SIG-M5 (cell line): ENCODE measurements at places on chromosomes 12 and 14.
A peak's percentile ranks its signal among the peaks of the same experiment; 100 is the strongest.

DNA sequence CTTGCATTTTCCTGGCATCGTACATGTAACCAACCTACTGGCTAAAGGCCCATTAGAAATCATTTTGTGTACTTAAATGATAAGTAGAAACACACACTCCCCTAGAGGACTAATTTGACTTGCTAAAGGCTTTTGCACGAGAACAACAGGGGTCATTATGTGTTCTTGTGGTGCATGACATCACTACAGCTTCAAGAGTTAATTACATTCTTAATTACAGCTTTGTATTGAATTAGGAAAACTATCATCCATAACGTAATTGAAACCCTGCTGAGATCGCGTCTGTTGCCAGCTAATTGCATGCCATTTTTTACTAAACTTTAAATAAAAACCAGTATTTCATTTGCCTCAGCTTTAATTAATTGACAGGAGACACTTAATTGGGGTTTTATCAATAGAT, 51.4 kb downstream of the TMEM132C start:
- DNase-seq: no peak

- DNase-seq: no peak
Measured at GRCh38 chr12:26277506-26278246, 82.3 kb downstream of the SSPN start.

GRCh38 chr12:28961948-28962384, 187.1 kb upstream of the FAR2 start:
- no peak for DNase-seq

- DNase-seq: no peak
Measured at GRCh38 chr12:95630496-95630895, 79.2 kb upstream of the USP44 start.

DNA sequence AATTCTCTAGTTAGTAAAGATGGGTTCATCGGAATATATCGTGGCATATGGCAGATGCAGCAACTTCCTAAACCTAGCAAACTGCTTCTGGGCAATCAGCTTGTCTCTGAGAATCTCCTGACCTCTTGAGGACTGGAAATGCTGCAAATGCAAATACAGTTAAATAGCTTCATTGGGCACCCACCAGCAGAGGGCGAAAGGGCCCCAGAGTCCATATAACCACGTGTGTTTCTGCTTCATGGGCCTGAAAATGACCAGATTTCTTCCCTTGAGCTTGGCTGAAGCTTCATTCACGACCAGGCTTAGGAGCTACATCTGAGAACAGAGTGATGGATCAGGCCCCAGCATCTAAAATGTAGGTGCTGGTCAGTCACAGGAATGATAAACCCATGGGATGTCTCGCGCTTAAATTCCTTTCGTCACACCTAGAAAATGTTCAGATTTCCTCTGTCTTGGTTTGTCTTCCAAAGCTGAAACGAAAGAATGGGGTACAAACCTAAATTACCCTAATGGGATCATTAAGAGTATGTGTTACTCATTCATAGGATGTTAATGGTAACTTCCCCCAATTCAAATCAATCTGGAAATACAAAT, 1482.5 kb upstream of the TMEM132C start:
- DNase-seq: no peak

DNA sequence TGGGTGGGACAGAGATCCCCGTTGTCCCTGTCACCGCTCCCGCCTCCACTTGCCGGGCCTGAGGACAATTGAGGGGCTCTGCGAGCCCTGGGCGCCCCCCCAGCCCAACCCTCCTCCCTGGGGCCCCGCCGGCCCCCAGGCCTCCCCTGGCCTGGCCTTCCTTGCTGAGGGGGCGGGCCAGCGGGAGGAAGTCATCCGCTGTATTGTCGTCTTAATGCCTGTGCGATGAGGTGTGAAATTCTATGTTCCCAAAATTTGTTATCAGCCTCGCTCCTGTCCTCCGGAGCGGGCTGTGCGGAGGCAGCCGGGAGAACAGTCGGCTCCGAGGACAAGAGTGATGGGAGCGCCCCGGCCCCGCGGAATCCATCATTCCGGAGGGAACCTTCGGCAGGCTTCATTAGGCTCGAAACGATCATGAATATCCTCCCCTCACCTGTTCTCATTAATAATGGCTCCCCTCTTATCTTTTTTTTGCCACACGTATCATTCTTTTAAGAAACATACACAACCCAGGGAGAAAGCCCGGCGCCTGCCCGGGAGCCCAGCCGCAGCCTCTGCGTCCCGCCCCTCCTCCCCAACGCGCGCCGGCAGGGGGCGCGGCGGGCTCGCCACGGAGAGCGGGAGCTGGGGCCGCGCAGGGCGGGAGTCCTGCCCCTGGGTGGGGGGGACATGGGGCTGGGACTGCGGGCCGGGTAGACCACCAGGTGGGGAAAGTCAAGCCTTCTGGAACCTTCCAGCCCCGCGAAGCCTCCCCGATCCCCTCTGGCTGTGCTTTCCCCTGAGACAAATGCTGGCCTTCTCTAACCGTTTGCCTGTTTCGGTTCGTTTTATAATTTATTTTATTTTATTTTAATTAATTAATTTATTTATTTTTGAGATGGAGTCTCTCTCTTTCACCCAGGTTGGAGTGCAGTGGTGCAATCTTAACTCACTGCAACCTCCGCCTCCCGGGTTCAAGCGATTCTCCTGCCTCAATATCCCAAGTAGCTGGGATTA, 17.1 kb upstream of the DLK1 start:
- no peak for DNase-seq

- DNase-seq: no peak
Measured at GRCh38 chr12:21988619-21989018, 47.4 kb upstream of the ABCC9 start.

DNA sequence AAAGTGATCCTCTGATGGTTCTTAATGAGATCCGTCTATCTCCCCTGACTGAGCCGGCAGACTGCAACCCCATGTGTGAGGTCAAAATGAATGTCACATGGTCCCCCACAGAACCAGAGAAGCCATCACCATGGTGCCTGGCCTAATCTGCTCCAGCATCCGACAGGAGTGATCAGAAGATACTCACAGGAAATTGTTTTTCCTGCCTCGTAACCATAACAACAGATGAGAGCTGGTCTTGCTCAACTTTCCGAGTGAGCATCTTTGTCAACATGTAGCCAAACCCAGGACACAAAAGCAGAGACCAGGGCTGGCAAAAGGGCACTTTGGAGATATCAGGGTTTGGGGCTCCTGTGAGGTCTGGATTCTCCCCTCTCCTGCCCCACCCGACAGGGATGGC, 72.1 kb upstream of the C14orf180 start:
- no peak for DNase-seq

GRCh38 chr12:99736760-99737269, 89.3 kb downstream of the GARIN6 start:
- DNase-seq: no peak

- no peak for DNase-seq
Measured at GRCh38 chr14:77825895-77826519, 26.1 kb downstream of the ADCK1 start.

DNA sequence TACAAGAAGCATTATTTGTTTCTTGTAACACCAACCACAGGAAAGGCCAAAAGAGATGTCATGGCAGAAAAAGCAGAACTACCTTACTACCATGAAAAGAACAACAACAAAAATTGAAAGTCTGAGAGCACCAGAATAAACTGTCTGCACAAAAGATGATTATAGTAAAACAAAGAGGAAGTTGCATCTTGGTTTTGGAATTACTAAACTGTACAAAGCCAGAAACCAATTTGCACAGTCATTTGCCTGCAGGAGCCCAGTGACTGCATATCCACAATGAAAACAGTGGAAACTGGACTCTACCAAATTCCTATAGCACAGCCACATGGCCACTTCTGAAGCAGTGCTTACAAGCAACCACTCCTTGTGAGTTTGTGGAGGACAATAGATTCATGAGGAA, 276.2 kb downstream of the SSPN start:
- peak; percentile 93 for DNase-seq

- DNase-seq: no peak
Measured at GRCh38 chr14:49766839-49767238, 1.1 kb upstream of the KLHDC2 start.

DNA sequence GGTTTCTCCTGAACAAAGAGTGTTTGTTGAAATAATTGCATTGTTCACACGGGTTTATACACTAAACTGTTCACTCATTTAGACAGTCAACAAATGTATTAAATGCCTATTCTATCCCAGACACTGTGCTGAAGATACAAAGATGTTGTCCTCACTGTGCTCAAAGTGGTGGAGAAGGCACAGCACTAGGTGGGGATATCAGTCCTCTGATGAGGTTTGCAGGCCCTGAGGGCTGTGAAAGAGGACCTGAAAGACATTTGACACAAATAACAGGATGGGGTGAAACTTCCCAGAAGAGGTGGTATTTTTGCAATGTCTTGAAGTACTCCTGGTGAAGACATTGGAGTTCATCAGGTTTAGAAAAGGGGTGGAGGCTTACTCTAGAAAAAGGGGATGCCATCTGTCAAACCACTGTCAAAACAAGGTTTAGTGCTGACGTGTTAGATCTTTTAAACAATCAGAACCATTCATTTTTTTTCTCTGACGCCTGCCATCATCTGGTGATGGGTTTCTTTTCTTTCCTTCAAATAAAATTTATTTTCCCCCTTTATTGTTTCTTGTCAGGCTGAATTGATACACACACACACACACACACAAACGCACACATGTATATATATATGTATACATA, 69.5 kb downstream of the ACSS3 start:
- DNase-seq: no peak

- DNase-seq: no peak
Measured at GRCh38 chr12:101859664-101860607, 17.4 kb upstream of the DRAM1 start.

DNA sequence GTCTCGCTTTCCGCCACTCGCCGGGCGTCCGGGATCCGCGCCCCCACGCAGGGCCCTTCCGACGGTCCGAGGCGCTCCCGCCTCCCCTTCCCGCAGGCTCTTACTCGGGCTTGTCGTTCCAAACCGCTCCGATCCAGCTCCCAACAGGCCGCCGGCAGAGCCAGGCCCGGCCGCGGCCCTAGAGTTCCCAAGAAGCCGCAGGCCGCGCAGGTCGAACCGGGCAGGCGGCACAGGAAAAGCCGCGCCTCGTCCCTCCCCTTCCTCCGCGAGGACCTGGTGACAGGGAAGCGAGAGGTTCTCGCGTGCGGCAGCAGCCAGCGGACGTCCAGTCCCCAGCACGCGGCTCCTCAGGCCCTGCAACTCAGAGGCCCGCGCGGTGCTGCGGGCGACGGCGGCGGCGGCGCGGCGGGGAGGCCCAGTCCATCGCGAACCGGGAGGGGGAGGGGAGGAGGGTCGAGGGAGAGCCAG, 272 bp downstream of the HECTD1 start:
- DNase-seq: no peak

- no peak for DNase-seq
Measured at GRCh38 chr14:99938376-99938775, 126.8 kb upstream of the EVL start.

DNA sequence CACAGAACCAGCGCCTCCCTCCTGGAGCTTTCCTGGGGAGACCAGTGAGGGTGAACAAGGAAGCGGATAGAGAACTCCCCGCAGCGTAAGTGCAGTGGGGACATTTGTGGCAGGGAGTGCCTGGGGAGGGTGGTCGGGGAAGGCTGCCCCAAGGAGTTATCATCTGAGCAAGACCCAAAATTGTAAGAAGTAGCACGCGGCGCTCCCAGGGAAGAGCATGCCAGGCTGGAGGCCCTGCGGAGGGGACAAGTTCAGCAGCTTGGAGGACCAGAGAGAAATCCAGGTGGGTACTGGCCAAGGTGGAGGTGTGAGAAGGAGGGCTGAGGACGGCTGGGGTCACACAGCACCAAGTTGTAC, 46.2 kb upstream of the RIMBP2 start:
- DNase-seq: no peak

- DNase-seq: no peak
Measured at GRCh38 chr14:102220031-102220430, 80.3 kb downstream of the WDR20 start.

DNA sequence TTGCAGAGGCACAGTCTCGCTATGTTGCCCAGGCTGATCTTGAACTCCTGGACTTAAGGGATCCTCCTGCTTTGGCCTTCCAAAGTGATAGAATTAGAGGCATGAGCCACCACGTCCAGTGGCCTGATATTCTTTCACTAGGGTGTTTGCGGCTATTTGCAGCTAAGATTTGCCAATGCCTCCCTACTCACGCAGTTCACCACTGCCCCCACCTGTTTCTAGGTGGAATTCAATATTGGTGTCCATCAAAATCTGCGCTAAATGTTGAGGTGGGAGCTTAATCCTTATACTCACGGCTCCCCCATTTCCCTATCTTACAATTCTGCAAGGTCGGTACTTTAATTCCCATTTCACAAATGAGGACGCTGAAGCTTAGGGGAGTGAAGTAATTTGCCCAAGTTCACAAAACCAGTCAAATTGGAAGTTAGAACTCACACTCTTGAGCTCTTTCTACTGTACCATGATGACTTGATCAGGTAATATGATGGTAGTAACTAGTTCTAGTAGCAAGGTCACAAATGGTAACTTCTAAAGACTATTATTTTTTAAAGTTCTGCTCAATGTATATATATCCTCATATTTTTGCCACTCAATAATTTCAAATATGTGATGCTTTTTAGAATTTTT, 22.1 kb upstream of the LRRC9 start:
- no peak for DNase-seq

- no peak for DNase-seq
Measured at GRCh38 chr12:124053851-124054250, 80.8 kb downstream of the ZNF664 start.

DNA sequence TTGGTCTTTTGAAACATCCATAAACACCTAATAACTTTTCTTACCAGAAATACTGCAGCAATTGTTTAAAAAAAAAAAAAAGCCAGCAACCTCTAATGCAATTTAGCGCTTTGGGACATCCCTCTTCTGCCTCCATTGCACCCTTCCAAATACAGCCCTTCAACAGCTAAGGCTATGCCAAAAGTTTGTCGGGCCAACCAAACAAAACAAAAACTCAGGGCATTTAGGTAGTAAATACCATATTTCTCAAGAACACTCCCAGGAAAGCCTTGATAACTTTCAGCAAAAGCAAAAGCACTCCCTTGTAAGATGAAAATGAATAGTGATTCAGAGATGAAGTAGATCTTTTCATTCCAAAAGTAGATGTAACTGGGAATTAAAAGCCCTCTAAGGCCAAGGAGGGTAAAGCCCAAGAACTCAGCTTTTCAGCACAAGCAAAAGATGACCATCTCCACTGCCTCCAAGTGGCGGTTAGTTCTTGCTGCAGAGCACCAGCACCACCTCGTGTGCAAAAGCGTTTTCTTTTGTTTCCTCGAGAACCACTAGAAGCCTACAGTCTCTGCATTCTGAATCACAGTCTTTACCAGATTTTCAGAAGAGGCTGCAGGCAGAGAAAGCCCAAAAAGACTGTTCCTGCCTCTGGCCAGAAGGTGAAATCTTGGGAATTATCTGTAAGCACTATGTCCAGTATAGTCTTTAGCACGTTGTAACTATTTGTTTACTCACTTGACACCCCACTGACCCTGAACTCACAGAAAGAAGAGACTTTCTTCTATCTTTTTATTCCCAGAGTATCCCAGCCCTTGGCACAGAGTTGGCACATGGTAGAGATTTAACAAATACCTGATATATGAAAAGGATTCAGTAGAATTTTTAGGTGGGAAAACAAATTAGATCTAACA, 53.1 kb downstream of the SIX6 start:
- DNase-seq: no peak

DNA sequence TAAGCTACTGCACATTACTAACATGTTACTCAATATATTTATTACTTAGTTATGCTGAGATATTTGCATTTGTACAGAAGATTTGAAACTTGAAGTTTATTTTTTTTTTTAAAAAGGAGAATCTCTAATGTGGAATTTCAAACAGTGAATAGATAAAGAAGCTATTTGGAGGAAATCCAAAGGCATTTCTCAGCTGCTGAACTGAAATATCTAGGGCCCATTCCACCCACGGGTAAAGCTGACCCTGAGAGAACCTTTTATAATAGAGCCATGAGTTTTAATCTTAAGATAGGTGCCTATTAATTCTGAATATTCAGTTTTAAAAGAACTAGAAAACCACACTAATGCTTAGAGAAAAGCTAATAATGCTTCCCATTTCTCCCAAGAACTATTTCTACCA, 225.4 kb upstream of the CAND1 start:
- DNase-seq: no peak
